ENCODE measurements at places on chromosomes 13 and 19.

DNA sequence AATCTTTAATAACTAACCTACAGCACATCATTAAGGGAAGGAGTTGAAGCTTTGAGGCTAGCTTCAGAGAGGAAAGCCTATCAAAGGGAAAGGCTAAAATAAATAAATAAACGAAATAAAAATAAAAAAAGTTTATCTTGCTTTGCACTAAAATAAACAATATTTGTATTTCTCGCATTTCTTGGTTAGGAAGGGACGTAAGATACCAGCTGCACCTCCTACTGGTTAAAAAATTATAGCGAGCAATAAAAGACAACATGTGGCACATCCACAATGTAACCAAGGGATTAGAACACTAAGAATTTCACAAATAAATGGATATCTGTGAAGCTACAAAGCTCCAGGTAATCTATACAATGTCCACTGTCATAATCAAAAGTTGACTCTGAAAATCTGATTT lies 194.5 kb downstream of the DACH1 start:
- no peak for DNase-seq

DNA sequence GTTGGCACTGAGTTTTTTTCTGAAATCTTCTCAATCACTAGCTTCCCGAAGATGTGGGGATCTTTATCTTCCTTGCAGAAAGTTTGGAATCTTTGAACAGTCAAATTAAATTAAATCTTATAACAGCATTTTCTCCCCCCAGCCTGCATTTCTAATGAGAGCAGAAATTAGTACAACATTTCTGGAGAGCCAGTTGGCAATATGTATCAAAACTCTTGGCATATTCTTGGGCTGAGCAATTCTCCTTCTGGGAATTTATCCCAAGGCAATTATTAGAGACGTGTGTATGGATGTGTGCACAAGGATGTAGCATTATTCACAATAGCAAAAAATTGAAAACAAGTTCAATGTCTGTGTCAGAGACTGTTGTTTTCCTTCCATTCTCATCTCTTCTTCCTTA lies 159.5 kb downstream of the OLFM4 start:
- no peak for DNase-seq

- no peak for DNase-seq
Observed at GRCh38 chr13:75661443-75661842, 25.3 kb downstream of the LMO7 start.

GRCh38 chr13:40580566-40581276 lies 85.7 kb downstream of the FOXO1 start:
- DNase-seq, result no peak

- no peak for DNase-seq
Observed at GRCh38 chr13:109790942-109791605, 4.7 kb upstream of the IRS2 start.

- no peak for DNase-seq
Observed at GRCh38 chr19:58568453-58569130, 4.5 kb downstream of the MZF1 start.

DNA sequence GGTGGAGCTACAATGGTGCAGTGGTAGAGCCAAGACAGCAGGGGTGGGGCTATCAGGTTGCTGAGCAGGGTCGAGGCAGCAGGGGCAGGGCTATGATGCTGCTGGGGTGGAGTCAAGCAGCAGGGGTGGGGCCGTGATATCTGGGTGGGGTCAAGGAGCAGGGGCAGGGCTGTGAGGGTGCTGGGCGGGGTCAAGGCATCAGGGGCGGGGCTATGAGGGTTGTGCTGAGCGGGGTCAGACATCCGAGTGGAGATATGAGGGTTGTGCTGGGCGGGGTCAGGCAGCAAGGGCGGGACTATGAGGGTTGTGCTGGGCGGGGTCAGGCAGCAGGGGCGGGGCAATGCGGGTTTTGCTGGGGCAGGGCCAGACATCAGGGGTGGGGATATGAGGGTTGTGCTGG lies 14.7 kb downstream of the HCN2 start:
- no peak for DNase-seq

DNA sequence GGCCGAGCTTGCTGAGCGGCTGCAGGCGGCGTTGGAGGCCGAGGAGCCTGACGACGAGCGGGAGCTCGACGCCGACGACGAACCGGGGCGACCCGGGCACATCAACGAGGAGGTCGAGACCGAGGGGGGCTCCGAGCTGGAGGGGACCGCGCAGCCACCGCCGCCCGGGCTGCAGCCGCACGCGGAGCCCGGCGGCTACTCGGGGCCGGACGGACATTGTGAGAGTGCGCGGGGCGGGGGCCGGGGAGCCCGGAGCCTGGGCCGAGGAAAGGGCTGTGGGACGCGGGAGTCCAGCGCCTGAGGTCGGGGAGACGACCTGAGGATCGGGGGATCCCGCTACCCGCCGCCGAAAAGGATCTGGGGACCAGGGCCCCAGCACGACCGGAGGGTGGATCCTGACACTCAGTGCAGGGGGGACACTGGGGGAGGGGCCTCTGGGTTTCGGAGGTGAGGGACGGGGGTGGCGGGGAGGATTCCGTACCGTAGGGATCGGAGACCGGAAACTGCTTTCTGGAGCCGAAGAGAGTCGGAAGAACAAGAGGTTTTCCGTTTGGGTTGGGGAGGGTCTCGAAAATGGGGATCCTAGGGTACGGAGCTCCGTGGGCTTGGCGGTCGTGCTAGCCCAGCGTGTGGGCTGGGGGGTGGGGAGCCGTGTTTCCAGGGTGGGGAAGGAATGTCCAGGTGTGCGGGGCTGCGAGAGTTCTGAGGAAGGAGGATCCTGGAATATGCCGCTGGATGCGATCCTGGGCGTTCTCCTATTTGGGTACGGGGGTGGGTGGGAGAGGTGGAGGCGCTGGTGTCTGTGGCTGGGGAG lies 616 bp downstream of the HNRNPUL1 start:
- no peak for DNase-seq

DNA sequence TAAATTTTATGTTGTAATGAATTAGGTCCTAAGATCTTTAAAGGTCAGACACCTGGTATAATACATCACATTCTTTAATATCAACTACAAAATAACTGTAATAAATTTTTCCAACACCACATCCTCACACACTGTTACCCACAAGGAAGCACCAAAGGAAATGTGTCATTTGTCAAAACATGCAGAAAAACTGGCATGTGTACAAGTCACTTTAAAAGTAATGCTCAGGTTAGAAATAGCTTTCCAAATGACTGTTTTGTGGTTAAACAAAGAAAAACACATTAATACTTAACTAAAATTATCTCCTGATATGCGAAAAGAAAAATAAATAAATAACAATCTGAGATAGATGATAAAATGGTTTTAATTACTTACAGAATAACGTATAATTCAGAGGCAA lies 74.7 kb downstream of the MZT1 start:
- no peak for DNase-seq

DNA sequence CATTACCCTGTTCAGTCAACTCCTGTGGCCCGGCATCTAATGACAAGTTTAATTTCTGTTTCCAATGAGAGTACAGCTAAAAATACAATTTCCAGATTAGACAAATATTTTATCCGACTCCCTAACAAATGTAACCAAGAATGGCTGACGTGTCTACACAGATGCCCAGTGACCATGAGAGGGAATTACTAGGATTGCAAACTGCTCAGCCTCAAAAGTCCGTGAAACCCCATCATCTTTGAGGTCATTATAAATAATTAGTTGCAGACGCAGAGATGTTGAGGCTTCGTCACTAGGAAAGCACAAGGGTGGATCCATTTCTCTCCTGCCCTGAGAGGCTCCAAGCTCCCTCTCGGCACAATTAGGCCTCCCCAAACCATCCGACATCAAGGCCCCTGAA lies 104.1 kb upstream of the ZNF507 start:
- no peak for DNase-seq

- DNase-seq, result no peak
Observed at GRCh38 chr19:6204212-6204611, 68.7 kb downstream of the ACSBG2 start.

- no peak for DNase-seq
Observed at GRCh38 chr13:113661509-113661908, 3.5 kb upstream of the ATP4B start.

- no peak for DNase-seq
Observed at GRCh38 chr13:49417161-49417560, 26.7 kb downstream of the CAB39L start.

GRCh38 chr19:49415102-49415809 lies 8.0 kb downstream of the PTH2 start:
- no peak for DNase-seq

- no peak for DNase-seq
Observed at GRCh38 chr13:79898202-79898826, 417.4 kb downstream of the NDFIP2 start.

- no peak for DNase-seq
Observed at GRCh38 chr19:38172001-38172400, 52.0 kb downstream of the DPF1 start.

GRCh38 chr13:27536361-27537101 lies 83.8 kb downstream of the LNX2 start:
- DNase-seq, result no peak

DNA sequence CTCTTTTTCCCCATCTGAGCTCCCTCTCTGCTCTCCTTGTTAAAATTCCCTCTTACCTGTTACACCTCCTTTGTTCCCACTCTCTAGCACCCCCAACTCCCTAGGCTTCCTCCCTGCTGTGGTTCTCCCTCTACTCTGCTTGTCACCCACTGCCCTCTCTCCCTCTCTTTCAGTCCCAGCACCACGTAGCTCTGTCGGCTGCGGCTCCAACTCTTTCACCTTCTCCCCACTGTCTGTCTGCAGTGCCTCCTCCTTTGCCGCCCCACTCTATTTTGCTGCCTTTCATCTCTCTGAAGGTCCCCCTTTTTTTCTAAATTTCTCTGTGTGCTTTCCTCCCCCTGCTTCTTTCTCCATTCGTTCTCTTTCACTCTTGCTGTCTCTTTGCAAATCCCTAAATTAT lies 1.1 kb downstream of the ZNF836 start:
- no peak for DNase-seq

Data from AG04450 (cell line).